ENCODE measurements at places on chromosomes 3 and 15.
A peak's percentile ranks its signal among the peaks of the same experiment; 100 is the strongest.

DNA sequence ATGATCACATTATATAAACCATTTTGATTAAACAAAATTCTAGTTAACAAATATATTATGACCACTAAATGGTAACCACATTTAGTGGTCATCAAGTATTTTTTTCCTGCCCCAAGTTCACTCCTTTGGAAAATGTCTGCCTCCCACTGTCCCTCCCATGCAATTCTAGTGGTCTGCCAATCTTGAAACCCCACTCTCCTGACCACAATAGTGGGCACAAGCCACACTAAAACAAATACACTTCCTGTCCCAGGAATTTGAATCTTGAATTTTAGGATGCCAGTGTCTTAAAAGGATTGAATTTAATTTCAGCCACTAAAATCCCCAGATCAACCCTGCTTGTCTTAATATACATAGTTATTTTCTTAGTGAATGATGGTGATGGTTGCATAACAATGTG is 14.0 kb upstream of the GPR156 start:
- DNase-seq, result no peak

- no peak for DNase-seq
Measured at GRCh38 chr3:107990433-107990832, 100.4 kb downstream of the CD47 start.

GRCh38 chr3:129605203-129605921 is 1.1 kb downstream of the PLXND1 start:
- peak; percentile 82 for DNase-seq

DNA sequence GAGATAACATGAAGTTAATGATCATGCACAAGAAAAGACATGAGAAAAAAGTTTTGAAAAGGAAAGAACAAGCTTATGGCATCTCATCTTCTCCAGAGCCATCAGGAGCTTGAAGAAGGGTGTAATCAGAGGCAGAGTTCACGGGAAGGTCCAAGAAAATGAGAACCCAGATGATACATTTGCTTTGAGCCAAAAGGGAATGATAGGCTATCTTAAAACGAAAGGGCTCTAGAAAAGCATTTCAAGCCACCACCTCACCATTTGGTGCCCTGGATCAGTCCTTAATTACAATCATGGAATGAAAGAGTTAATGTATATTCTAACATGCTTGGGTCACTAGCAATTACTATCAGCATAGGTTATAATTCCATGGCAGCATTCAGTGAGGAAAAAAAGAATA is 781.8 kb downstream of the ROBO1 start:
- DNase-seq, result no peak

DNA sequence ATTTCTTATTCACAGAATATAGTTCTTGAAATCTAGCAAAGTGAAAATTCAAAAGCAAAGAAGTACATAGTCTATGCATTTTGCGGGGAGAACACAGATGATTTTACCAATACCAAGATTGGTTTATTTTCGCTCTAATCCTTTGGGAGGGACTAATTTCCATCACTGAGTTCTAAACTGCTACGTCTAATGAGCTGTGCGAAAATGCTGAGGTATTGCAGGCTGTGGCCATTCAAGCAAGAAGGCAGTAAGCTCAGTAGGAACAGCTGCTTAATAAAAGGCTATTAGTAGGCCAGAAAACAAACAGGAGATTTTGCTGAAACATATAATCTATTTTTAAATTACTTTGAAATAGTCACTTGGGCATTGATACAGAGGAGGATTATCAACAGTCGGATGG is 379.0 kb downstream of the CNTN4 start:
- no peak for DNase-seq

DNA sequence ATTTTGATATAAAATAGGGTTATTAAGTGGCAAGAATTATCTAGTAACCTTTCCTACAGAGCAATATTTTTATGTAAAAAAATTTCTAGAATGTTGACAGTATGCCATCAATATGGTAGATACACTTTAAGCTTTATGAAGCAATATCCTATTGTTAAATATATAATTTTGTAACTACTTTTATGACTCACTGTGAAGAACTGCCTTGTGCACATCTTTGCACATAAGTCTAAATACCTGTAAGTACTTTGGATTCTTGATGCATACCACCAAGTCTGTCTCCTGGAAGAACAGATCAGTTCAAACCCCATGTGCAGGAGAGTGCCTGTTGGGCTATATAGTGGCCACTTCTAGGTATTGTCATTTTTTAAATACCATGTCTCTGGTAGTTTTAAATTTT is 205.7 kb upstream of the EIF1B start:
- DNase-seq, result no peak

DNA sequence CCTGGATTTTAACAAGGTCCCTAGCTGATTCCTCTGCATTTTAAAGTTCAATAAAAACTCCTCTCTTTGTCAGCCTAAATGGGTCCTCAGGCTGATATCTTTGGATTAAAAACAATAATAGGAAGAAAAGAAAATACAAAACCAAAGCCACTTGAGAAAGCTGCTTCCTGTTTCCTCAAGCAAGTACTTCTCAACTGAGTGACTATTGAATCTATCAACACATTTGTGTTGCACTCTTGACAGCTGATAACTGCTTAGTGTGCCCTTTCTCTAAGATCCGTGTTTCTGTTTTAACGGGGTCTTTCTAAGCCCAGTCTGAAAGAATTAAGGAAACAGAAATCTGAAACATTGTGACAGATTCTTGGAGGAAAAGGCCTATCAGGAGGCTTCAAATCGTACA is 410.7 kb downstream of the GRM7 start:
- no peak for DNase-seq
